H4 (cell line): ENCODE measurements at places on chromosomes 6 and 20. TPM values are rescaled to one million over a fixed set of nuclear protein-coding genes. Genes with fewer than 3 reads are reported as not detected.
A peak's percentile ranks its signal among the peaks of the same experiment; 100 is the strongest.

GRCh38 chr6:85364344-85364743 lies 85.5 kb upstream of the NT5E start:
- DNase-seq: no peak

The NR2E1 gene
- total RNA-seq: 0.39 and 0.51 TPM in 2 replicates

DNA sequence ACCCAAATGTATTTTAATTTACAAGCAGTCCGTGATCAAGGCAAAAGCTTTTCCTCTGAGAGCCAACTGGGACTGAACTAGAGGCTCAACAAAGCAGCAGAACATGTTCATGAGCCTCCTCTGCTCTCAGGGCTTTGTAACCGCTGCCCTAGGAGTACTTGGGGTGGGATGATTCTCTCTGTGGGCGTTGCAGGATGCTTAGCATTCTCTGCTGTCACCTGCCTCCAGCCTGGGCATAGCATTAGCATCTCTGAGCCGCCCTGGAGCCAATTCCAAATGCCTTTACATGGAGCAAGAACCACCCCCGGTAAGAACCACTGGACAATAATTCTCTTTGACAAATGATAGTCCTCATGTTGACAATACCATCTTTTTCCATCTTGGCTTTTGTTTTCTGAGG lies 237.6 kb upstream of the CDH4 start:
- no peak for DNase-seq

GRCh38 chr6:137780447-137781034 lies 86.5 kb upstream of the TNFAIP3 start:
- no peak for DNase-seq

DNA sequence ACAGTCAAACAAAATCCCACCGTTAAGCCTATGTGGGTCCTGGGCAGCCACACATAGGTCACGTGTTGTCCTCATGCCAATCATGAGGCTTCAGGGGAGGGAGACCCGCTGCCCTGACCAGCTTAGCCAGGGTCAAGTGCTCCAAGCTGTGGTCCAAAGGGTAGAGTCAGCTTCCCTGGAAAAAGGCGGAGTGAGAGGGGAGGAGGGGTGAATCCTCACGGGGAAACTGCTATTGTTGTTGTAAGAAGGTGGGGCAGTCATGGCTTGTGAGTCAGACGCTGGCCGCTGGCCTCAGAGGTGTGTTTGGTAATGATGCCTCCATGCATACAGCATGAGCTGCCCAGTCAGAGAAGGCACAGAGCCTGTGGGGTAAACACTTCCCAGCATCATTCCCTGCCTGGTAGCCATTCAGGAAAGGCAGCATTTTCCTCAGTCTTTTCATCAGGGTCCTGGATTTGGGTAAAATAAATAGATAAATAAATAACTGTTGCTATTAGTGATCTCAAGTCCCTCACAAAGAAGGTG lies 8.7 kb downstream of the CST3 start:
- DNase-seq: peak; percentile 71

DNA sequence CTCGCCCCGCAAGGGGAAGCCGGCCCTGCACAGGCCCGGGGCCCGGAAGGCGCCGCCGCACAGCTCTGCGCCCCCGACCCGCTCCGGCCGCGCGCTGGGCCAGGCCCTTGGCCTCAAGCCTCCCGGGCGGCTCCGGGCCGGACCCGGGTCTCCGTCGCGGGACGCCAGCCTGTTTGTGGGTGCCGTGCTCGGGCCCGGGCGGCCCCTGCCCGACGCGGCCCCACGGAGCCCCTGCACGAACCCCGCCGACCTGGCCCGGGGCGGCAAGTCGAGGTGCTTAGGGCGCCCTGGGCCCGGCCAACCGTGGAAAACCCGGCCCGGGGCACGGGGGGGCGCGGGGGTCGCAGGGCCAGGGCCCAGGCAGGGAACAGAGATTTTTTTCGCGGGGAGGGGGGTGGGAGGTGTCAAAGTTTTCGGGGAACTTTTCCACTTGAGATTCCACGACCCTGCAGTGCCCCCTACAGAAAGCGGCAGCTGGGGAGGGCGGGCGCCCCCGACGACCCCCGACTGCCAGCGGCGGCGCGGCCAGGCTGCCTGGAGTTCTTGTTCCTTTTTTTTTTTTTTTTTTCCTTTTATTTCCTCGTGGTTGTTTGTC lies 805 bp upstream of the STX16 start:
- no peak for DNase-seq

DNA sequence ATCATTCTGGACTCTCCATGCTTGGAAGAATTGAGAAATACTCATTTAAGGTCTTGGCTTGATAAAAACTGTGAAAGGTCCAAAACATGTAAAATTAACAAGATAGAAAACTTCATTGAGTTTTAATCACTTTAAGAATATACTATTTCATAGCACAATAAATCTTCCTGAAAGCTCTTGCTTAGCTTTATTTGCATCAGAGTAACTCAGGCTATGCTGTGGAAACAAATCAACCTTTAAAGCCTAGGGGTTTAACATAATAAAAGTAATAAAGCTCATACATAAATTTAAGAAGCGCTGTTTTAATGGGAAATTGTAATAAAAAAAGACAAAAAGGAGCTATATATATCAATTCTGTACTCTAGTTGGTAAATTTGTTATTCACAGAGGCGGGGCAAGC lies 77.2 kb upstream of the PTCHD4 start:
- no peak for DNase-seq

The PI16 gene
- total RNA-seq: not detected in 2 replicates

The CNKSR3 gene
- 8.1 and 8.3 TPM in 2 replicates for total RNA-seq

DNA sequence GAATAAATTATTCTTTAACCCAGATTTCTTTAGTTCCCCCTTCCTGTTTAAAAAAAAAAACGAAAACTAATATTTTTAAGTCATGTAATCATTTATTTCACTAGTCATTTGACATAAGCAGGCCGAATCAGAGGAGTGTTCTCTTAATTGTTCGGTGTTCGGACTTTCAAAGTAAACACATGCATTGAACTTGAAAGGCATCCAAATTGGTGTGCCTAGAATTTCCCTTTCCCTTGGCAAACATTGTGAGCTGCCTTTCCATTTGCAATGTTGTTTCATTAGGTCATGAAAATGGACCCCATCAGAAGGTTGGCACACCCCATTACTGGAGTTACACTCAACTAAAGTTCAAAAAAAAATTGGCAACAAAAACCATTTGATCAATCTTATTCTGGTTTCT lies 283.0 kb upstream of the MARCKS start:
- DNase-seq: no peak

DNA sequence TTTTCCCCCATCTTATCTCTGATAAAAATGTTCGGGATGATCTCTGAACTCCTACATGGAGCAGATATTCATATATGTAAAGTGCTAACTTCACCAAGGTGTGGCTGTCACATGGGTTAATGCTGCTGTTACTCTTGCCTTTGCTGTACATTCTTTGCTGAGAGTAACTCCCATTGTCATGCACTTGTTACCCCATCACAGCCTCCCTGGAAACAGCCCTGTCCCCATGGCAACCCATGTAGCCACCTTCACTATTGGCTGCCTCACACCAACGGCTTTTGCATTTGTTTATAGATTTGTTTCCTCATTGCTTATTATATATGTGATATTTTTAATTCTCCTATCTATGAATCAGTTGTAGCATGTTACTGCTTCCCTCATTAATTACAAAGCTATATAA lies 17.3 kb upstream of the IBTK start:
- DNase-seq: no peak

GRCh38 chr6:160000280-160000704 lies 31.4 kb downstream of the IGF2R start:
- no peak for DNase-seq

DNA sequence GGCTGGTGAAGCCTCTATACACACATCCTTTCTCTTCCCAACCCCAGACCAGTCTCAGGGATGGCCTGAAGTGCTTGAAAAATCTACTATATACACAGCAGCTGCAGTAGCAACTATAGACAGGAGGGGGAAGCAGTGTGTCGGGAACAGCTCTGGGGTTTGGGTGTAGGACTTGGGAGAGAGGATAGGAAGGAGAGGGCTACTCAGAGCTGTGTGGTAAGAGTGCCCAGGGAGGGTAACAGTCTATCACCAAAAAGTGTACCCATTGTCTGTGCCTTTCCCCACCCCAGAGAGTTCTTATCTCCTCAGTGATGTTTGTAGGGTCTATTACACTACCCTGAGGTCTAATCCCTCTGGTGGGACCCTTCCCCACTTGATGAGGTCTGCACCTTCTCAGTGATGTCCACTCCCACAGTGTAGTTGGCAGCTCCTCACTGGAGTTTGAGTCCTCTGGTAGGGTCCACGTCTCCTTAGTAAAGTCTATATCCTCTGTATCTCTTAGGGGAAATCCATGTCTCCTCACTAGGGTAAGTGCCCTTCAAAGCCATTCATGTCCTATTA lies 1.5 kb upstream of the GGT7 start:
- peak; percentile 79 for DNase-seq

DNA sequence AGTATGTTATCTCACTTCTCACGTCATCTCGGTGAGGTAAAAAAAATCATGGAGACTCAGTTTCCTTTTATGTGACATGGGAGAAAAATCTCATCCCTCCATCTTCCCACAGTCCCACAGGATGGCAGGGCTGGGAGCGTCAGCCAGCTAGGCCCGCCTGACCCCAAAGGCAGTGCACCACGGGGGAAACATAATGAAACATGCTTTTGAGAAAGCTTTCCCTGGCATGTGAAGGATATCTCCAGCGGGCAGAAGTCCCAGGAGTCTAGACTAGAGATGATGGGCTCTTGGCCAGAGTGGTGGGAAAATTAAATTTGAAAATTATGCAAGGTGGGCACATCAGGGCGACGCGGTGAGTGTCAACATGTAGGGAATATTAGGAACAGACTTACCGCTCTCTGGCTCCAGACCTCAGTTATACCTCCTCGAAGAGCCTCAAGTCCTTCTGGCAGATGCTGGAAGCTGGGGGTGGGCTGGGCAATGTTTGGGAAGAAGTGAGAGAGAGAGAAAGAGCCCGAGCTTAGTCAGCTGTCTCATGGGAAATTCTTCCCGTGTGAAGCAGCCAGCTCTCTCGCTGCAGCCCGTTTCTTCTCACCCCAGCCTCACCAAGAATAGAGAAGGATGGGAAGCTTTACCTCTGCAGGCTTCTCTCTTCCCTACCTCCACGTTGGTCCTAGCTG lies 52.3 kb downstream of the MOCS1 start:
- no peak for DNase-seq

The ID4 gene
- total RNA-seq: 4.3 and 5.5 TPM in 2 replicates

The CALHM6 gene
- total RNA-seq: 0.91 TPM in 1 of 2 replicates, not detected in the other

The IL17F gene
- not detected in 2 replicates for total RNA-seq

- no peak for DNase-seq
Observed at GRCh38 chr6:99143108-99143861, 195.5 kb upstream of the FBXL4 start.

DNA sequence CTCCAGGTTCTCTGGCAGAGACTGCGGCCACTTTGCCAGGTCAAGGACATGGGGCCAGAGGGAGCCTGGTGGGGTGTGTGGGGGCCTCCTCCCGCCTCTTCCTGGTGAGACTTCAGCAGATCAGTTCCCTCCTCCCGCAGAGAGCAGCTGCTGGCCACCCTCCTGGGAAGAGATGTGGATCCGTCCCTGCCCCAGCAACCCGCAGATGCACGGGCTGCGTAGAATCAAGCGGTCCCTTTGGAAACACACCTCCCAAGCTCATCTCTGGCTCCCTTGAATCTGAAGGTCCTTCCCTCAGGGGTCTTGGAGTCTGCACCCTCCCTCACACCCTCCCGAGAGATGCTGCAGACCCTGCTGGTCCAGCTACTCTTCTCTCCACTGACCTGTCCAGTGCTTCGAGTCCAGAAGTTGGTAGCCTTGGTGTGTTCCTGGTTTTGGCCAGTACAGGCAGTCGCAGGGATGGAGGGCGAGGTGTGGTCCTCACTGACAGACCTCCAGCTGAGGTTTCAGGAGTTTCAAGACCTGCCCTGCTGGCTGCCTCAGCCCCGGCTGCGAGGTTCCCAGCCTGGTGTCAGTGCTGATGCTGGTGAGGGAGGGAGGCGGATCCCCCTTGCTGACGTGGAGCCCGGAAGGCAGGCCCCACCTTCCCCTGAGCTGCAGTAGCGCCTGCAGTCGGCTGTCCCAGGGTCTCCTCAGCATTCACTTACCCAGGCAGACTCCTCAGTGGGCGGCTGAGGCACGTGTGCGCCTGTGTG lies at the start of gene NPBWR2:
NPBWR2 (minus strand) TSS at position 585 of the 755 bp plus-strand sequence. CDS start 734 bp downstream, outside the sequence.
- DNase-seq: no peak

- DNase-seq: no peak
Observed at GRCh38 chr6:43942616-43943015, 172.6 kb downstream of the VEGFA start.

- DNase-seq: no peak
Observed at GRCh38 chr6:42278131-42278853, 60.6 kb upstream of the MRPS10 start.
